ENCODE measurements at places on chromosomes 1 and 21. TPM values are rescaled to one million over a fixed set of nuclear protein-coding genes. Genes with fewer than 3 reads are reported as not detected.
A peak's percentile ranks its signal among the peaks of the same experiment; 100 is the strongest.

GRCh38 chr1:99970713-99971255 lies 988 bp downstream of the SLC35A3 start:
- DNase-seq: no peak

The DNALI1 gene
- total RNA-seq: 3.0 TPM

- DNase-seq: peak; percentile 53
Measured at GRCh38 chr1:171420810-171421209, 64.5 kb upstream of the PRRC2C start.

GRCh38 chr1:168396508-168396907 lies 115.8 kb downstream of the TBX19 start:
- no peak for DNase-seq

DNA sequence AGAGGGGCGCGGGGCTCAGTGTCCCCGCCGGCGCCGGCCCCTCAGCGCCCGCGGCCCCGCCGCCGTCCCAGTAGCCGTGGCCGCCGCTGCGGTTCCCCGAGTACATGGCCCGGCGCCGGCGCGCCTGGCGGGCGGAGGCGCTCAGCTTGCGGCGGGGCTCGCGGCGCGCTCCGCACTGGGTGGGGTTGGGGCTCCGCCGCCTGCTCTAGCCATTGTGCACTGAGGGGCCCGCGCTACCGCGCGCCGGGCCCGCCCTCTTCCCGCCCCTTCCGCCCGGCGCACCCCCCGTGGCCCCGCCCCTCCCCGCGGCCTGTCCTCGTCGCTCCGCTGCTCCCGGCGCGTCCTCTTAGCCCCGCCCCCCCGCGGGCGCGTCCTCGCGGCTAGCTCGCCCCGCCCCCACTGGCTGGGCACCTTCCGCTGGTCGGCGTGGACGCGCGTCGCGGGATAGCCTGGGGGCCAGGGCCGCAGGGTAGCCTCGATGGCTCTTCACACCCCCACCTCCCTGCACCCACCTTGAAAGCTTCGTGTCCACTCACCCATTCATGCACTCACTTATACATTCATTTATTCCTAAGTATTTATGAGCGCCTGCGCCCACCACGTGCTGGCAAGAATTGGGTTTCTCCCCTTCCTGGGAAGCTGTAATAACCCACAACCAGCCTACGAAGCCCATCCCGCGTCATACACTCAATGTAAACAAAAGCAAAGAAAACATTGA lies at the start of the genes CHML and OPN3:
CHML (minus strand) TSS at position 221 of the 718 bp plus-strand sequence. CDS start 4,603 bp downstream, outside the sequence.
OPN3 (minus strand) TSS at position 221 of the 718 bp plus-strand sequence; CDS start at position 106, 115 bp downstream.
- DNase-seq: peak; percentile 40

GRCh38 chr1:224432672-224433040 lies 1.9 kb downstream of the WDR26 start:
- DNase-seq: no peak

DNA sequence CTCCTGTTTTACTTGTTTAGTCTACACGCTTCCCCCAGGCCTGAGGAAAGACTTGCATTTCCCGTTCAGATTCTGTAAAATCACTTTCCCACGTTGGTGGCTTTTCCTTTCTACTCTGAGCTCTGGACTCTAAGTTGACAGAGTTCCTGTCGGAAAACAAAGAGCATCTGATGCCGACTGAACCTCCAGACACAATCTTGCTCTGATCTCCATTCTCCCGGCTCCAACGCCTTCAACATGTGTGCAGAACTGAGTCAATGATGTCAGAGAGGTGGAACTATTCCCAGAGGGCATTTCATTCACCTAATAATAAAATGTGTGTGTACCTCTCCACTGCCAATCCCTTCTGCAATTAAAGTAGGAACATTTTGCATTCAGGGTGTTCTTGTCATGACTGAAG lies 147.7 kb downstream of the MIS18A start:
- DNase-seq: no peak

DNA sequence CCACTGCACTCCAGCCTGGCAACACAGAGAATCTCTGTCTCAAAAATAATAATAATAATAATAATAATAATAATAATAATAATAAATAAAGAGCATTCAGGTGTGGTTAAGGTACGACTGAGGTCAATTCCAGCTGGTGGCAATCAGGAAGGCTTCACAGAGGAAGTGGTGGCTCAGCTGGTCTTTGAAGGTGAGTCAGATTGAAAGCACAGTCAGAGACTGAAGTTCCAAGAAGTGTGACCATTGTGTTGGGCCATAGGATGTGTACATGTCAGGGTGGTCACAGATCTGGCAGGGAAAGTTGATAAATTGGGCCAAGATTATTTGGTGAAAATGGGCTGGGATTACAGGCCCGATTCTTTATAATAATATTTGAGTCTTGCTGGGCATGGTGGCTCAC lies 31.0 kb upstream of the MED18 start:
- DNase-seq: no peak

The CFHR4 gene
- total RNA-seq: not detected

DNA sequence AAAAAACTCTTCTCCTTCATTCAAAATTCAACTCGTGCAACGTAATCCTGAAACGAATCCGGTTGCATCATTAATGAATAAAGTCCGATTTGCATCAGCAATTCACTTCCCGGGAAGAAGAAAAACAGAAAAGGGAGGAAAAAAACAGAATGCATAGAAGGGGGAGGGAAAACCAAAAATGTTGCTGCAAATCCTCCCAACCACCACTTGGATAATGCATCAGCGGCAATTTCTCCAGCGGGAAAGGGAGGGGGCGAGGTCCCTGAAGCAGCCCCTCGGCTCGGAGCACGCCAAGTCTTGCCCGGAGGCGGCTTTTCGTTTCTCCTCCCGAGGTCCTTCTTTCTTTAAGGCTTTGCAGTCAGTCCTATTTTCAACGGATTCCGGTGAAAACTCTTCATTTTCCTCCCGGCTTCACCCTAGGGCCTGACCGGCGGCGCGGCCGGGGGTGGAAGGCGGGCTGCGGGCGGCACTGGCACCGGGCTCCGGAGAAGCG lies 723 bp downstream of the CDC42BPA start:
- DNase-seq: peak; percentile 79

GRCh38 chr1:103220631-103221041 lies 112.3 kb upstream of the COL11A1 start:
- DNase-seq: peak; percentile 96

DNA sequence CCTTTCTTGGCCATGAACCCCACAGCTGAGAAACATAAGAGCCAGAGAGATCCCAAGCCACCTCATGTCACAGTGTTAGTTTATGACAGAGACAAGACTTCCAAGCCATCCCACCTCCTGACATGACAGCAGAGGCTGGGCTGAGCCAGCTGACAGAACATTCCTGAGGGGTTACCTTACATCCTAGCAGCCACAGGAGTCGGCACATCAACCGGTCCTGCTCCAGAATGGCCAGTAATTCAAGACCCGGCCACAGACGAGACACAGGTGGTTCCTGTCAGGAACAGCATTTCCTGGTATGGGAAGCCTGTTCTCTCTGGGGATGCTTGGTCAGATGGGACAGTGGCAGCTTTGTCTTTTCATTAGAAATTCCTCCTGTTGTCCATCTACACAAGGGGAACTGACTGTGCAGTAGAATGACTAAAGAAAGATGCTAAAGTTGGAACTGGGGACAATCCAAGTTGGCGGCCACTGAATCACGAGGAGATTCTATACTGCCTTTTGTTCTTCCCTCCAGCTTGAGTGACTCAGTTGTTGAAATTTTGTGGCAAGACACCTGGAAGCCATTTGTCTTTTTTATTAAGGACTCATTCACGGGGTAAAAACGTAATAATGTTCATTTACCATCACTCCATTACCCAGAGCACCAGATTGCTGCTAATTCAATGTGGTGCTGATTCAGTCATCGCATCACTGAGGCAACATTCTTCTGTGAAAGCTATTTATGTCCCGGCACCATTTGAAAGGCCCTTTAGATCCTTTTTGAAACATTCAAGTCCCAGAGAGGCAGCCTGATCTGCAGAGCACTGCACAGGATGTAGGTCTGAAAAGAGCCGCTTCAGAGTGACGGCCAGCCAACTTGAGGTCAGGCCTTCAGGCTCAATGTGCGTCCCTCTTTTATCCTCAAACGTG lies 37.2 kb upstream of the NPL start:
- no peak for DNase-seq

DNA sequence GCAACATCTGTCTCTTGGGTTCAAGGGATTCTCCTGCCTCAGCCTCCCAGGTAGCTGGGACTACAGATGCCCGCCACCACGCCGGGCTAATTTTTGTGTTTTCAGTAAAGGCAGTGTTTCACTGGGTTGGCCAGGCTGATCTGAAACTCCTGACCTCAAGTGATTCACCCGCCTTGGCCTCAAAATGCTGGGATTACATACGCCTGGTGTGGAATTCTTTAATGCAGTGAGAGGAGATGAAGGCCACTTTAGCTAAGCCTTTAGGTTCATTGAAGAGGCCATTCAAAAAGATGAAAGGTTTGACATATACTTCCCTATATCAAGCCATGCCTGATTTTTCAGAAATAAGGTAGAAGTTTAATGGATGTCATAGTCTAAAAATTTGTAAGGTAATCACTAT lies 162.7 kb downstream of the ST6GALNAC3 start:
- no peak for DNase-seq

The IGSF3 gene
- 47.9 TPM for total RNA-seq

DNA sequence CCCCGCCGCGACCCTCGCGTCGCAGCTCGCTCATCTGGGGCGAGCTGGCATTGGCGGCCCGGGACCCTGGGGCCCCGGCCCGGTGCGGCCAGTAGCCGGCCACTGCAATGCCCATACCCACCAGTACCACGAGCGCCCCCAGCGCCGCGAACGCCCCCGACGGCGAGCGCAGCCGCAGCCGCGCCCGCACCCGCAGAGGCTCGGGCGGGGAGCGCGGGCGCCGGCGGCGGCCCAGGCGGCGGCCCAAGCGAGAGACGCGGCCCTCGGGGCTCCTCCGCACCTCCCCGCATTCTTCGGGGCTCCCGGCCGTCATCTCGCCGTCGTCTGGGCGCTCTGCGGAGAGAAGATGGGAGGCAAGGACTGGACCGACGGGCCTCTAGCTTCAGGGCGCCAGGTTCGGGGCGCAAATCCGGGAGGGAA lies 2.2 kb downstream of the TMEM200B start:
- no peak for DNase-seq

The AIRE gene
- total RNA-seq: not detected

GRCh38 chr1:156704930-156705320 lies 458 bp downstream of the CRABP2 start:
- DNase-seq: peak; percentile 58
